ENCODE measurements at places on chromosomes 1 and 21.

- DNase-seq: no peak
Measured at GRCh38 chr1:170010443-170010842, 64.1 kb downstream of the KIFAP3 start.

DNA sequence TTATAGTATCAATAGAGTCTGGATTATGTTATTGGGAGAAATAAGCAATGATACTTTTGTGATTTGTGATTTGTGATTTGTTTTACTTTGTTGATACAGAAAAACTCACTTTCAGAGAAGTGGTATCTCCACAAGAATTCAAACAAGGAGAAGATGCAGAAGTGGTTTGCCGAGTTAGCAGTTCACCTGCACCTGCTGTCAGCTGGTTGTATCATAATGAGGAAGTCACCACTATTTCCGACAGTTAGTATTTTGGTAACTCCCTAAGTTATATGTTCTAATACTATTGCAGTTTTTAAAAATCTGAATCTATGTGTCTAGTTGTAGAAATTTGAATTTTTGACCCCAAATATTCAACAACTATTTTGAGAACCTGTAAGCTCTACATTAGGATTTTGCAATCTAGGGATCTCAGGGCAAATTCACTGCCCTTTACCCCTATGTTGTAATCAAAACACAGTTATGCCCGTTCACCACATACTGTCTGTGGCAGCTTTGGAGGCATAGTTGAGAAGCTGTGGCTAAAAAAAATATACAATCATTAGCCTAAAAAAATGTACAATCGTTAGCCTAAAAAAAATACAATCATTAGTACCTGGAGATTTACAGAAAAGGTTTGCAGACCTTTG lies 288.1 kb downstream of the NCAM2 start:
- no peak for DNase-seq

DNA sequence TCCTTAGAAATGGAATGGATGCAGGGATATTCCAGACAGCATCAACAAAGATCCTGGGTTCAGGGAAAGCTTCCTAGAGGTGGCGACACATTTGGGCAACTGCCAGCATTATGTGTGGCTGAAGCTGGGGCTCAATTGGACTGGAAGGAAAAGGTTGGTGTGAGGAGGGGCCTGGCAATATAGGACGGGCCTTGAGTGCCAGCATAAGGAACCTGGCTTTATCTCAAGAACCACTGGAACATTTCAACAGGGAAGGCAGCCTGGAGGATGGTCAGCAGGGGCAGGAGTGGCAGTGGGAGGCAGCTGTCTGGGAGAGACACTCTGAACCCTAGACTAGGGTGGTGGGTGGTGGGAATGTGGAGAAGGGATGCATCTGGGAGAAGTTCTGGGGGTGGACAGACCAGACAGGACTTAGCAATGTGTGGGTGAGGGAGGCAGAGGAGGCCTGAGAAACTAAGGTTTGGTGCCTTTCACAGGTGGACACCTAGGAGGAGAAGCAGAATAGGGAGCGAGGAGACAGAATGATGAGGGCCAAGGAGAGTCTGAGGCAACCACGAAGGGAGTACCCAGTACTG lies 3.5 kb downstream of the SH3BGRL3 start:
- DNase-seq: peak; percentile 6

- no peak for DNase-seq
Measured at GRCh38 chr1:97489834-97490233, 431.0 kb downstream of the DPYD start.

- DNase-seq: no peak
Measured at GRCh38 chr21:17768840-17769446, 50.2 kb downstream of the C21orf91 start.

DNA sequence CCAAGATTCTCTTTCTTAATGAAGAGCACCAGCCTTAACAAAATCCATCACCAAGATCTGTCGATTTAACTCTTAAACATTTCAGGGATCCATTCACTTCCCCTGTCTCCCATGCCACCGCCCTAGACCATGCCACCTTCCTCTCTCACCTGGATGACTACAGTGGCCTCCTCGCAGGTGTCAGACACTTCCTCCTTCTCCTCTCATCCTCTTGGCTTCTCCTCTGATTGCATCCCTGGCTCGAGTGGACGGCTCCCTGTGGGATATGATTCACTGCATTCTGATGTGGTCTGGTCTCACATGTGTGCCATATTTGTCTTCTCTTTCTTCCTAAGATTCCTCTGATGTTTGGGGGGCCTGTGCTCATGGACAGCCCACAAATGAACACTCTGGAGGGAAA lies 66.4 kb upstream of the KLHDC7A start:
- DNase-seq: no peak

DNA sequence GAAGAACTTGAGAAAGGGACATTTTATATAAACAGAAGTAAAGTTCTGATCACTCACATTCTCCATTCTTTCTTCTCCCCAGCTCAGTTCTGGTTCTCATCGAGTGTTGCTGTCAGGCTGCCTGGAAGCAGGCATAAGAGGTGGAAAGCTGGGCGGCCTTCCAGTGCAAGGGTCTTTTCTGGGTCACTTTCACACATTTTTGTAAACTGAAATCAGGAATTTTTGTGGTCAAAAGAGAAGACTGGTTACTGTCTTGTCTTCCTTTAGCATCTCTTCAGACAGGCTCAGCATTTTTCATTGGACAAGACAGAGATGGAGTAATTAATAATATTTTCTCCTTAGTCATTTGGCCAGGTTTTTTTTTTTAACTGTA lies 93.7 kb downstream of the CTH start:
- no peak for DNase-seq

GRCh38 chr1:108575375-108575774 lies 15.5 kb downstream of the EEIG2 start:
- DNase-seq: no peak

GRCh38 chr1:85830837-85831236 lies 122.6 kb upstream of the ZNHIT6 start:
- no peak for DNase-seq

DNA sequence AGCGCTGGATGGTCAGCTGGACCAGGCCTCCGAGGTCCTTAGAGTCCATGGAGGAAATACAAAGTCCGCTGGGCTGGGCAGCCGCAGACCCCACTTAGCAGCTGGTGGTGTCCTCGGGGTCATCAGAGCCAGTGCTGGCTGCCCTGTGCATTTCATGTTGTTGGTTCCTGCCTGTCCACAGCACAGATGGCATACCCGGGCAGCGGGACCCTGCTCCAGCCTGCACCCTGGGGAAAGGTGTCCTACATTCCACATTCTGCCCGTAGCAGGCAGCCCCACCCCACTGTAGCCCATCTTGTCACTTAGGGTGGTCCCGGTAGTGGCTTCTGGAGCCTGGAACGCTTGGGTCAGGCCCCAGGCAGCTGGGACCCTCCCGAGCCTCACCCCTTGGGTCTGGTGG lies 19.8 kb downstream of the PRKCZ start:
- DNase-seq: no peak

DNA sequence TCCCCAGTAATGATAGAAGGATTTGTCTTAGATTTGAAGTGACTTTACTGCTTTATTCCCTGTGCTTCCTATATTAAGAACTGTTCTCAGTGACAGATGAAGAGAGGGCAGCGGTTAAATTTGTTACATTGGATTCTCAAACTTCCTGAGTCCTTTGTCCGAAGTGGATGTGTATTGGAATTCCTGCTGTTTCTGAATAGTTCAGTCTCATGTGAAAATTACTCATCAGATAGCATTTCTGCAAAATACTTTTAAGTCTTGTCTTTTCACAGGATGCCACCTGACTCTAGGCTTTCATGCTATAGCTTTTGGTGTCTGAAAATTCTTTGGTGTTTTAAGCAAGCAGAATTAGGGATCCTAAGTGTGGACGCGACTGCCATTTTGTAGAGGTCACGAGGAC lies 83.6 kb downstream of the PRDM2 start:
- DNase-seq: no peak

GRCh38 chr21:14995695-14996490 lies 68.9 kb downstream of the NRIP1 start:
- DNase-seq: no peak

DNA sequence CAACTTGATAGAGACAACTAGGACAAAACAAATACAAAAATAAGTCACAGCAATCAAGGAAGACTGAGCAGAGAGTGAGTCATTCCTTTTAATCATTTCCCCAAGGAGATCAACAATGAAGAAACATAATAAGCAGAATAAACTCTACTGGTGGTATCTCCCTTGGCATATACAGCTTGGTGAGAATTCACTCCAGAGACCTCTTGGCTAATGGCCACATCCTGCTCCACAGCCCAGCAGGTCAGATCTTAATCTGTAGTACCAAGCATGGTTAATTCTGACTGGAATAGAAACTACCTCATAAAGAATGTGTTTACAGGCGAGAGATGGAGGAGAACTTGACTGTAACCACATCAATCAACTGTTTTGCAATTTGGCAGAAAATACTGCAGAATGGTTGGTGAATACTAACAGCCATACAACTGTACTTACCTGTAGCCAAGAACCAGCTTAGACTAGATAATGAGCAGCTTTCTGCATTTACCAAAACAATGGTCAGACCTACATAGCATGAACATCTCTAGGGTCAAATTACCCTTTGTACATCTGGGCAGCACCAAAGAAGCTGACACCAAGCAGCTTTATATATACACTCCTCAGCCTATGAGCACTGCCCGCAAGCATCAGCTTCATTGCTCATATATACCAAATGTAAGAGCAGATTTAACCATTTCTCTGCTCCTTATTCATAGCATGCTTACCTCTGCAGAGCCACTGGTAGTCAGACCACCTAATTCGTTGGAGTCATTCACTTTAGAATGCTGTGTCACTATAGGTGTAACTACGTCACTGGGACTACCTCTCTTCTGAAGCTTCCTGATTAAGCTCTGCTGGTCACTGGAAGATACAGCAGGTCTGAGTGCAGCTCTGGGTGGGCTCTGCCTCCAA lies 51.0 kb downstream of the KIAA0319L start:
- DNase-seq: peak; percentile 55

DNA sequence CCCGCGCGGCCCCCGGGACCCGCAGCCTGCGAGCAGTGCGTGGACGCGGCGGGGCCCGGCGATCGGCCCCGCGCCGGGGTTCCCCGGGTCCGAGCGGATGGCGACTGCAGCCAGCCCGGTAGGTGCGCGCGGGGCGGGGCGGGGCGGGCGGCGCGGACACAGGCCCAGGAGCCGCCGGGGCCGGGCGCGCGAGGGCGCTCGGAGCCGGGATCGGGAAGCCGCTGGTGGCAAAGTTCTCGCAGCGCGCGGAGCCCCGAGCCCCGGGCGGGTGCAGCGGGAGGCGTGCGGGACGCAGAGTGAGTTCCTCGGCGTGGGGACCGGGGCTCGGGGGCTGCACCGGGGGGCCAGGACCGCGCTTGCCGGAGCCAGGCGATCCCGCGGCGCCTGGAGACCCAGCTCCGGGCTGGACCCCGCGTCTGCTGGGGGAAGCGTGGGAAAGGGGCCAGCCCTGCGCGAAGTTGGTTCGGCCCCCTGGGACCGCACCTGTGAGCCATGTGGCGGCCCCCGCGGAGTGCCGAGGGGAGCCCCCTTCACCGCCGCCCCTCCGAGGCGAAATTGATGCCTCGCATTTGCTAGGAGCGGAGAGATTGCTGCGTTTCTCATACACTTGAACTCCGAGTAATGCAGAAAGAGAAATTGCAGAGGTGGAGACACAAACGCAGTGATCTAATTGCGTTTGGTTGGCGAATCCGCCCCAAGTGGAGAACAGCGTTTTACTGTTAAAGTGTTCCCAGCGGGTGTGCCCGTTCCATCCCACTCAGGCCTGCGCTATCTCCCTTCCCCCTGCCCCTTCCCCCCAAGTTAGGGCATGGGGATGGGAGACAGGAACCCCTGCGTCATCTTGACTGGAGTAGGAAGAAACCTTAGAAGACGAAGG lies 228.9 kb upstream of the TMEM51 start:
- peak; percentile 22 for DNase-seq

DNA sequence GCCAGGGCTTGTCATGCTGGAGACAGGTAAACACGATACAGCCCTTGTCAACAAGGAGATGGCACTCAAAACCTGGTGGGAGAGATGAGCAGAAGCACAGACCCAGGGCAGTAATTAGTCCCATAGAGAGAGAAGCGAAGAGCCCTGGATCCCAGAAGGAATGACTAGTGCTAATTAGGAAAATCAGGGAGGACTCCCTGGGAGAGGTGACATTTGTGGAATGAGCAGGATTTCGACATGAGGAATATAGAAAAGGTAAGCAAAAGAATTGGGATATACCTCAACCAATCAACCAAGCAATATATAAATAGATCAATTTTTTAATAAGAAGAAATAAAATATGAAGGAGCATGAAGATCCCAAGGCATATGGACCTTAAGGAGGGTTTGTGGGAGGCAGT lies 98.5 kb upstream of the GJB5 start:
- DNase-seq: no peak

GRCh38 chr1:26602378-26602959 lies 72.9 kb downstream of the RPS6KA1 start:
- no peak for DNase-seq

GRCh38 chr21:18164483-18164882 lies 80.2 kb upstream of the CHODL start:
- DNase-seq: no peak

DNA sequence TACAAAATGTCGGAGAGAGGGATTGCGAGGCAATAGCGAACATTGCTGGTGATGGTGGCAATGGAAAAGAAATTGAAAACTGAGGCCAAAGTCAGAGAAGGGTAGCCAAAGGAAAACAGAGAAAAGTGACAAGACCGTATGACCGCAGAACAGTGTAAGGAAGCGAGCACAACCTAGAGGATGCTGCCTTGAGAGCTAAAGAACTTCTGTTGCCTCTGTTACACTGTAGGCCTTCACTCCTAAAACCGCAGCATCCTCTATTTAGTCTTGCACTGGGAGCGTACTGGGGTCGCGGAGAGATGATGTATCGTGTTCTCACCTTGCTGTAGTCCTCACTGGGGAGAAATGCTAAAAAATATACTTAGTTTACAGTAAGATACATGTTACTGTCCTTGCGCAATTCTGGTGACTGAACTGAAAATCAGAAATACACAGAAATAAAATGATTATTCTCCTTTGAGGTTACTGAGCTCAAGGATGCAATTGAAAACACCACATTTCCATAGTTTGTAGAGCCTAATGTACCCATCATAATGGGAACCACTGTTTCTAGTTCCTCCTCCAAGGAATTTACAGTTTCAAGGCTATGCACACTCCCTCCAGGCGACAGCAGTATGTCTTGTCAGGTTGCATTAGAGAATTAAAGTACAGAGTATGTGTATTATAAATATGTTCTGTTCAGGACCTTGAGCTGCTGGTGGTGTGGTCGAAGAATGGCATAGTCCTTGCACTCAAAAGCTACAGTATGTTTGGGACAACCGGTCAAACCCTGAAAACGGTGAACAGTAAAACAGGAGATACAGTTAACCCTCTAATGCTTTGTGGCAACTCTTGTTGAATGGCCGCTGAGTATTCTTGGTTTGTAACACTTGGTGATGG lies 1.3 kb downstream of the NEK7 start:
- DNase-seq: no peak

DNA sequence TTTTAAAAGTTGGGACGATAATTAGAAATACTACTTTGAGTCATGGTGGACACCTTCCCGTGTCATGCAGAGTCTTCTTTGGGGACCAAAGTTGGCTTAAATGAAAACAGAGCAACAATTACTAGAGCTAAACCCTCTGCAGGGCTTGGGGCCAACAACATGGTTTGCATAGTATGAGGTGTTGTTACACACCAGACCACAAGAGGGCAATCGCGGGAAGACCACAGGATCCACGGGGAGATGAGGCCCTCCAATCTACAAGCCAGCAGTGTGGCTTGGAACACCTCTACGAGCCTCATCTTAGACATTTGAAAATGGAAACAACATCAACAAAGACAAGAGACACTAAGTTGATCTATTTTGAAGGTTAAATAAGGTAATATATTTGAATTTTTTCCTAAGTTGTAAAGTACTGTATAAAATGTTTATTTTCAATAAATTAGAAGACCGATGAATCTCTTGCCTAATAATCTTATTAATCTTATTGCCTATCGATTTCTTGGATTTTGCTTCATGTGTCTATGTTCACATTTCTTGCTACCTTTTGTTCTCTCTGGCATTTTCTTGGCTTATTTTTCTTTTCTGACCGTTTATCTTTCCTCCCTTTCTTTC lies 8.2 kb upstream of the SMCP start:
- peak; percentile 71 for DNase-seq
